Activated CD4-positive, alpha-beta memory T cell treated with anti-CD3 and anti-CD28 coated beads, Interleukin-2, amount 10 ng/mL, durations not matched to agents 7 days and 5 days (primary cell): ENCODE measurements at places on chromosomes 2 and 18. TPM values are rescaled to one million over a fixed set of nuclear protein-coding genes. Genes with fewer than 3 reads are reported as not detected.

DNA sequence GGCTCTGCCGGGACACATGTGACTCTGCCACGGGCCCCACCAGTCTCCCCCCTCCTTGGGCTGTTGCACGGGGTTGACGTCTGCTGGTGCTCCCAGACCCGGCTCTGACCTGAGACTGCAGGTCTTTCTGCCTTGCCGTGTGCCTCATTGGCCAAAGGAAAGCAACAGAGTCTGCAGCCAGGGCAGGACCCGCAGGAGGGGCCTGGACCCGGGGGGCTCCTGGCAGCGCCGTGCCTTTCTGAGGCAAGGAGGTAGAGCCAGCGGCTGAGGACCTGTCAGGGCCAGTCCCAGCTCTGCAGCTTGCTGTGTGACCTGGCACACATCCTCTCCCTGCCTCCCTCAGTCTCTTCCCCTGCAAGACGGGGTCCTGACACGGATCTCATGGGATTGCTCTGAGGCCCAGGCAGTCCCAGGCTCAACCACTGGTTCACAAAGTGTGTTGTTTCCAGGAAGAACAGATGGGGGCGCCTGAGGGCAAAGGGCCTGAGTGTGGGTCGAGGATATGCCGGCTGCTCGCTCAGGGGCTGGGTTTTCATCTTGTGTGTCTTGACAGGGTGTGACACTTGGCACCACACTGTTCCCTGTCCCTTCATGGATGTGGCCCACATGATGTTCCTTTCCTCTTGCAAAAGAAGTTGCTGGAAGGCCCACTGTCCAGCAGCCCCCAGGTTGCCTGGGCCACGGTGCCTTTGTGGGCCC, 9.0 kb downstream of the CAPN10 start:
- no peaks in the 10 kb centered on the region for H3K27me3 ChIP-seq
- peaks cover 4% of the 10 kb centered on the region for H3K4me1 ChIP-seq
- H3K27ac ChIP-seq = no peak overlapping the region
- H3K4me3 ChIP-seq = no peak overlapping the region
- peaks cover 16% of the 10 kb centered on the region for H3K36me3 ChIP-seq

DNA sequence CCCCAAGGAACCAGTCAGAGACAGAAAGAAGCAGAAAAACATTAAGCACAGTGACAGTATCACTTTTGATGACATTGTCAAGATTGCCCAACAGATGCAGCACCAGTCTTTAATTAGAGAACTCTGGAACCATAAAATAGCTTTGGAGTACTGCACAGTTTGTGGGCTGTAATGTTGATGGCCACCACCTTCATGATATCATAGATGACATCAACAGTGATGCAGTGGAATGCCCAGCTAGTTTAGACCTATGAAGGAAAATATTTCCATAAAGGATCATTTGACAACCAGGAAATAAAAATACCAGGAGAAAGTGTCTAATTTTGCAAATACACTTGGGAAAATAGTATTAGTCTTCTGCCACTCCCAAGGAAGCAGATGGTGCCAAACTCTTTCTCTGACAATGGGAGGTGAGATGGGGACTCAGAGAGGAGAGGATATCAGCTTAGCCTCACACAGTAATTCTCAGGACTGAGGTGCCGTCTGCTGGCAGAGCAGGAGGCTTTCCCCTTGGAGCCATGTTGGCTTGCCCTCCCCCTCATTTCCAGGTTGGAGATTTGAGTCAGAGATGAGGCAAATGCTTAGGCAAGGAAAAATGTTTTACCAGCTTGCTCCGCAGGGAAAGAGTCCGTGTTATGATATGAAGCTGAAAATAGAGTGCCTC, 107.5 kb upstream of the CELF4 start:
- no peak for DNase-seq
- no peak overlapping the region for H3K27ac ChIP-seq
- H3K4me3 ChIP-seq = no peak overlapping the region

- no peaks in the 10 kb centered on the region for H3K36me3 ChIP-seq
- no peak for DNase-seq
- H3K27me3 ChIP-seq = no peaks in the 10 kb centered on the region
- no peak overlapping the region for H3K4me3 ChIP-seq
- no peak overlapping the region for H3K27ac ChIP-seq
- no peaks in the 10 kb centered on the region for H3K4me1 ChIP-seq
These were observed 310.2 kb upstream of the REG3G start for GRCh38 chr2:78715293-78715692.

GRCh38 chr2:65710779-65711295, 278.4 kb upstream of the SPRED2 start:
- H3K27ac ChIP-seq = no peak overlapping the region
- H3K36me3 ChIP-seq = no peaks in the 10 kb centered on the region
- H3K27me3 ChIP-seq = peaks cover 2% of the 10 kb centered on the region
- H3K4me1 ChIP-seq = no peaks in the 10 kb centered on the region

DNA sequence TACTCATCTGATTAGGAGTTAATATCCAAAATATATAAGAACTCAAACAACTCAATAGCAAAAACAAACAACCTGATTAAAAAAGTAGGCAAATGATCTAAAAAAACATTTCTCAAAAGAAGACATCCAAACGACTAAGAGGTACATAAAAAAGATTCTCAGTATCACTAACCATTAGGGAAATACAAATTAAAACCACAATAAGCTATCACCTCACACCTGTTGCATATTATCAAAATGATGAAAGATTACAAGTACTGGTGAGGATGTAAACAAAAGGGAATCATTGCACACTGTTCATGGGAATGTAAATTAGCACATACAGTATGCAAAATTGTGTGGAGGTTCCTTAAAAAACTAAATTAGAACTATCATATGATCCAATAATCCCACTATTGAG, 865.5 kb downstream of the TMEM182 start:
- H3K36me3 ChIP-seq = no peaks in the 10 kb centered on the region
- H3K4me1 ChIP-seq = no peaks in the 10 kb centered on the region
- H3K27me3 ChIP-seq = no peaks in the 10 kb centered on the region

DNA sequence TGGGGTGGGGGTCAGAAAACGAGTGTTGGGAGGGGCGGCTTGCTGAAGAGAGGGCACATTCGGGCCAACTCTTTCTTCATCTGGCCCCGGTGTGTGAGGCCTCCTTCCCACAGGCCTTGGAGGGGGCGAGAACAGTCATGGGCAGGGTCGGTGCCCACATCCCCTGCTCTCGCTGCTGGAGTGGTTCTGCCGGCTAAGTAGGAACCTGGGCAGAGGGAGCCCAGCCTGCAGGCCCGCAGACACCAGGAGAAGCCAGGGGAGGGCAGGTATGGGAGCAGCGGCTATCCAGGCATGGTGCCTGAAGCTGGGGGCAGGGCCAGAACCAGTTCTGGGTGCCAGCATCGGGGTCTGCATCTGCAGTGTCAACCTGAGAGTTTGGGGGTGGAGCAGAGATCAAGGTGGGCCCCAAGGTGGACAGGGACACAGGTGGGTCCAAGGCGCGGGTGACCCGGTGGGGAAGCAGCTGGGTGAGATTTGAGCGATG, 46.6 kb upstream of the HPCAL1 start:
- peaks cover 10% of the 10 kb centered on the region for H3K4me1 ChIP-seq
- H3K4me3 ChIP-seq = no peak overlapping the region
- no peak for DNase-seq
- H3K27ac ChIP-seq = no peak overlapping the region
- peaks cover 16% of the 10 kb centered on the region for H3K27me3 ChIP-seq
- H3K36me3 ChIP-seq = no peaks in the 10 kb centered on the region

DNA sequence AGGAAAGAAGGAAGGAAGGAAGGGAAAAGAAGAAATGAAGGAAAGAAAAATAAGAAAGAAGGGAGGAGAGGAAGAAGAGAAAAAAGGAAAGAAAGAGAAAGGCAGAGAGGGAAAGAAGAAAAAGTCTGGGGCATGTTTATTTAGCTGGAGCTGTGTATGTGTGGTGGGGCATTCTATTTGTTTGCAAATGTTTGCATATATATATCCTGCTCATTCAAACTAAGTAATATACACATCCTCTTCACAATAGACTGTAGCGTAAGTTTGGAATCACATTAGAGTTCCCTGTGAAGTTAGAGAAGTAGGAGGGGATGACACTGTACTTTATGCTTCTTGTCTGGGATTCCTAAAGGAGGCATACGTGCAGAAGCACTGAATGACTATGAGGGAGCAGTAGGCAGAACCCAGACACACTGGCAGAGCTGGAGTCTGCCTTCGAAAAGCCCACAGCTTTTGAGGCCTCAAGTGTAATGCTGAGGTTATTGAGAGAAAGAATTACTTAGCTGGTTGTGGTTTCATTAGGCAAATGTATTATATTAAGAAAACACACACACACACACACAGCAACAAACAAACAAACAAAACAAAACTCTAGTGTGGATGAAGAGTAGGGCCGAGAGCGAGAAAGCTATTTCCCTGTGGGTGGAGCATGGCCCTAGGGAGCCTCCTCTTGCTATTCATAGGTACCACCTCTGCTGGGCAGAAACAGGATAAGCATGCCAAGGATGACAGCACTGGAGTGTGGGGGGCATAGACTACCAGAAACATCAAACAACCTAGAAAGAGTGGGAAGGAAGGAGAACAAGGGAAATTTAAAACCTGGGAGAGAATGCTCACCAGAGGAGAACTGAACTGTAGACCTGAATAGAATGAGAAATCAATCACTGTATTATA, 905.1 kb upstream of the NXPH2 start:
- H3K27me3 ChIP-seq = no peaks in the 10 kb centered on the region
- no peak overlapping the region for H3K4me3 ChIP-seq
- H3K4me1 ChIP-seq = no peaks in the 10 kb centered on the region
- H3K36me3 ChIP-seq = no peaks in the 10 kb centered on the region
- H3K27ac ChIP-seq = no peak overlapping the region

DNA sequence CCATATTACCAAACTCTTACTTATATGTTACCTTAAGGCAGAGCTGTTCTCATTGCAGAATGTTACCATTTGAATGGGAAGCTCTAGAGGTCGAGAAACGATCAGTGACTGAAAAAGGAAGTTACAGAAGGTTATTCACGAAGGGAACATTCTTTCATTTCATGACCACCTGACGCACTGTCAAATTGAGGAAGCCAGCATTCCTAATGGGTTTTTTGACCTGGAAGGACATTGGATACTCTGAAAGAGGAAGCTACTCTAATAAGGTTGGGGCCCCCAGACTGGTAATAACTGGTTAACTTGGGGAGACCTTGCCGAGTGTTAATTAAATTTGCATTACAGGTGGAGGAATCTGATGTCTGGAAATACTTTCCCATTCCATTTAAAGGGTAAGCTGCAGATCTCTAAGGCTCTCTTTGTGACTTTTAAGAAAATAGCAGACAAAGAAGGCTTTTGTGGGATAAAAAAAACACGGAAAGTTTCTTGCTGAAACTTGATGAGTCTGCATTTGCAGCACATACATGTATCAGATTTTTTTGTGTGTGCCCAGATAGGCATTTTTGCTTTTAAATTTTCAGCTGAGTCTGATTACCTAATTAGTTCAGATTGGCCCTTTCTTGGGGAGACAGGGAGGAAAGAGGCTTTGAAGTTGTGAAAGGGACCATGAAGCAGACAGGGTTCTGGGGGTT, 137.1 kb downstream of the LTBP1 start:
- H3K27ac ChIP-seq = no peak overlapping the region
- H3K4me3 ChIP-seq = no peak overlapping the region
- no peaks in the 10 kb centered on the region for H3K36me3 ChIP-seq
- H3K4me1 ChIP-seq = peaks cover 3% of the 10 kb centered on the region
- H3K27me3 ChIP-seq = peaks cover 4% of the 10 kb centered on the region

GRCh38 chr2:234249873-234250272, 199.4 kb downstream of the SPP2 start:
- no peaks in the 10 kb centered on the region for H3K36me3 ChIP-seq
- peaks cover 4% of the 10 kb centered on the region for H3K27me3 ChIP-seq
- no peak overlapping the region for H3K4me3 ChIP-seq
- DNase-seq = no peak
- H3K4me1 ChIP-seq = peaks cover 7% of the 10 kb centered on the region

The MROH2A gene
- not detected for total RNA-seq

The MATN3 gene
- total RNA-seq = not detected

The PJVK gene
- 0.91 TPM for total RNA-seq

The MARCO gene
- not detected for total RNA-seq

The VPS4B gene
- 77.0 TPM for total RNA-seq

The CEP68 gene
- 13.3 TPM for total RNA-seq
